Kidney tubule cell (primary cell): ENCODE measurements at places on chromosomes 16 and 17.

DNA sequence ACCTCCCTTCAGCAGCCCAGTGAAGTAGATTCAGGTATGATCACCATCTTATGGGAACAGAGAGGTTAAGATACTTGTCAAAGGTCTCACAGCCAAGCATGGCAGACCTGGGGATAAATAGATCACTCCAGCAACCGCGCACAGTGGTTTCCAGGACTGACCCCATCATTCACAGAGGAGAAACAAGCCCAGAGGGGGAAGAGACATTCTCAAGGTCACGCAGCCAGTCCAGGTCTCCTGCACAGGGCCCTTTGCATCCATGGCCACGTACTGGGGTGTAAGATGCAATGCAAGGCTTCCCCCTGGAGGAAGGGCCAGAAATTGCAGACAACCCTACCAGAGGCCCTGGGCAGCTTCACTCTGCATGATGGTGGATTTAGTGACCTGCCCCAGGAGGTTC lies 19.9 kb downstream of the TLE7 start:
- peak; percentile 20 for DNase-seq

- no peak for DNase-seq
Measured at GRCh38 chr16:77443357-77444146, 8.7 kb upstream of the ADAMTS18 start.

DNA sequence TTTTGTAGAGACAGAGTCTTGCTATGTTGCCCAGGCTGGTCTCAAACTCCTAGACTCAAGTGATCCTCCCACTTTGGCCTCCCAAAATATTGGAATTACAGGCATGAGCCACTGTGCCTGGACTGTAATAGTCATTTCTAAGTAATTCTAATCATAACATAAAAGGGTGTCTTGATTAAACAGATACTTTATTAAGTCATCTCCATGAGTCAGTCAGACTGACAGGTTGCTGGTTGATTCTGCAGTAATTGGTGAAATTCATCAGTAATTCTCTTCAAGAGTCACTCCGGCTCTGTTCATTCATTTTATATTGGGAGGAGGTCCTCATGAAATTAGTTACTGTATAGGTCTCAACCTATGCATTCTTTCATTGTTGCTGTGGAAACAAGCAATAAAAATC lies 85.6 kb downstream of the SPECC1 start:
- DNase-seq: peak; percentile 2

- DNase-seq: no peak
Measured at GRCh38 chr17:48027322-48027981, 10.1 kb downstream of the COPZ2 start.

DNA sequence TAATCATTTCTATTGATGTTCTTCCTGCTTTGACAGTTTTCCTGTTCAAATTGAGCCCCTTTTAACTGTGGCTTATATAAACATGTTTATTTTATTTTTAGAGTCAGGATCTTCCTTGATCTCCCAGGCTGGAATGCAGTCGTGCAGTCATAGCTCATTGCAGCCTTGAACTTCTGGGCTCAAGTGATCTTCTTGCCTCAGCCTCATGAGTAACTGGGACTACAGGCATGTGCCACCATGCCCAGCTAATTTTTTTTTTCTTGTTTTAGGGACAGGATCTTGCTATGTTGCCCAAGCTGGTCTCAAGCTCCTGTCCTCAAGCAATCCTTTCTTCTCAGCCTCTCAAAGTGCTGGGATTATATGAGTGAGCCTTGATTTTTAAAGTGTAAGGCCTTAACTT lies 14.7 kb downstream of the PHKB start:
- peak; percentile 48 for DNase-seq

- peak; percentile 92 for DNase-seq
Measured at GRCh38 chr17:39738983-39739884, 1.5 kb downstream of the GRB7 start.

DNA sequence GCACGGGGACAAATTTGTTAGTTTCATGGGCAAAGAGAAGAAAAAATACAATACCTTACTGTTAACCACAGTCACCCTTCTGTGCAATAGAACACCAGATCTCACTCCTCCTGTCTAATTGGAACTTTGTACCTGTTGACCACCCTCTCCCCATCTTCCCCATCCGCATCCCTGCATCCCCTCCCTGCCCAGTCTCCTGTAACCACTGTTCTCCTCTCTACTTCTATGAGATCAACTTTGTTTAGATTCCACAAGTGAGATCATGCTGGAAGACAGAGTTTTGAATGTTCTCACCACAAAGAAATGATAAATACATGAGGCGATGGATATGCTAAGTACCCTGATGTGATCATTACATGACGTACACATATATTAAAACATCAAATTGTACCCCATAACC lies 47.7 kb downstream of the CLEC16A start:
- DNase-seq: peak; percentile 54

- DNase-seq: no peak
Measured at GRCh38 chr16:6926341-6926740, 406.3 kb upstream of the RBFOX1 start.

GRCh38 chr16:50705436-50706110 lies 12.2 kb downstream of the NOD2 start:
- no peak for DNase-seq

DNA sequence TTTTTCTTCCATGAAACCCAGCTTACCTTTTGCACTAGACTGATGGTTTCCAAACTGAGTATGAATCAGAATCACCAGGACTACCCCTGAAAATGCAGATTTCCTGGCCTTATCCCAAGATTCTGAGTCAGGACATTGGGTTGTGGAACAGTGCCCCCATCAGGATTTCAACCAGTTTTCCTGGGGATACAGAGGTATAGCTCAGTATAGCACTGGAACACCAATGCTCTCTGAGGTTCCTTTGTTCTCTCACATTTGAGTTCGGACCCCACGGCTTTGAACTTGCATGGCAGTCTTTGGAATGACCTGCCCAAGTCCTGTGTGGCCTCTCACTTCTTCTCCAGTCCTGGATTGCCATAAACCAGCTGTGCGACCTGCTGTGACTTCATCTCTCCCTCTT lies 12.8 kb upstream of the CCL8 start:
- DNase-seq: peak; percentile 76

GRCh38 chr17:6569370-6570285 lies 13.3 kb upstream of the PITPNM3 start:
- DNase-seq: no peak

DNA sequence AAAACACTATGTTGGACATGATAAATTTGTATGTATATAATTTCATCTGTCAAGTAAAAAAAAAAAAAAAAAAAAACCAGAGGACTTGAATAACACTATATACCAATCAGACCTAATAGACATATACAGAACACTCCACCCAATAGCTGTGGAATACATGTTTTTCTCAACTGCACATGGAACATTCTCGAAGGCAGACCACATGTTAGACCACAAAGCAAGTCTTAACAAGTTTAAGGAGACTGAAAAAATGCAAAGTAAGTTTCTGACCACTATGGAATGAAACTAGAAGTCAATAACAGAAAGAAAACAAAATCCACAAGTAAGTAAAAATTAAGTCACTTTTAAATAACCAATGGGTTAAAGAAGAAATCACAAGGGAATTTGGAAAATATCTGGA lies 8.4 kb upstream of the CNTNAP4 start:
- DNase-seq: no peak

DNA sequence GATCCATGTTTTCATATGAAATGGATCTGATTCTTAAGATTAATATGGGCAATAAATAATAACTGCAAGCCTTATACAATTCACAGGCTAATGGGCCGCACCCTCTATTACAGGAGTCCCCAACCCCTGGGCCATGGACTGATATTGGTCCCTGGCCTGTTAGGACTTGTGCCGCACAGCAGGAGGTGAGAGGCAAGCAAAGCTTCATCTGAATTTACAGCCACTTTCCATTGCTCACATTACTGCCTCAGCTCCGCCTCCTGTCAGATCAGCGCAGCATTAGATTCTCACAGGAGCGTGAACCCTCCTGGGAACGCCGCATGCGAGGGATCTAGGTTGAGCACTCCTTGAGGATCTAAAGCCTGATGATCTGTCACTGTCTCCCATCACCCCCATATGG lies 26.8 kb downstream of the METTL16 start:
- DNase-seq: no peak

- DNase-seq: no peak
Measured at GRCh38 chr16:6091021-6091420, 993.4 kb upstream of the EEF2KMT start.

- DNase-seq: no peak
Measured at GRCh38 chr16:23485841-23486240, 24.5 kb downstream of the GGA2 start.

DNA sequence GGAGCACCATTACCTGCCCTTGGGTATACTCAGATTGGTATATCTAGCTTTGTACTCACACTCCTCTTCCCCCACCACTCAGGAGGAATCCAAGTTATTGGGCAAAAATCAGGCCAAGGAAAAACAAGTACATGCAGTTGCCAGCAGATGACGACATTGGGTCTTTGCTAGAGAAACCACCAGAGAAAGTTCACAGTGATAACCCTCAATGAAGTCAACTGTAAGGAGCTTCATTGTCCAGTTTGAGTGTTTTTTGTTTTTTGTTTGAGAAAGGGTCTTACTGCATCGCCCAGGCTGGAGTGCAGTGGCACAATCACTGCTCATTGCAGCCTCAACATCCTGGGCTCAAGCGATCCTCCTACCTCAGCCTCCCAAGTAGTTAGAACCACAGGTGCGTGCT lies 34.6 kb upstream of the TOX3 start:
- DNase-seq: no peak

DNA sequence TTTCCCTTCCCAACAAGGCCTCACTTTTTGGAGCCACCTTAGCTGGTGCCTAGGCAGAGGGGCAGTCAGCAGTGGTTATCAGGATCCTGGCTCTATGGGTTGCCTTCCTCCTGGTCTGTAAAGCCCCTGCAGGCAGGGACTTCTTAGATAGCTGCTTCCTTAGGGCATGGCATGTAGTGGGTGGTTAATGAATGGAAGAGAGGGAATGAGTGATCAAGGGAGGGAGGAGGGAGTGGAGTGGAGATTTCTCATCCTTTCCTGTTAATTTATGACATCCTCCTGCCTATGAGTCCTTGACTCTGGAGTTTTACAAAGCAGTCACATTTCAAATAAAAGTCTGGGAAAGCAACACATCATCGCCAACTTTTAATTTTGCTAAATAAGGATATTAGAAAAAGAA lies 40.7 kb downstream of the SNX20 start:
- peak; percentile 58 for DNase-seq

GRCh38 chr17:78890498-78890897 lies 12.5 kb downstream of the CEP295NL start:
- DNase-seq: no peak

DNA sequence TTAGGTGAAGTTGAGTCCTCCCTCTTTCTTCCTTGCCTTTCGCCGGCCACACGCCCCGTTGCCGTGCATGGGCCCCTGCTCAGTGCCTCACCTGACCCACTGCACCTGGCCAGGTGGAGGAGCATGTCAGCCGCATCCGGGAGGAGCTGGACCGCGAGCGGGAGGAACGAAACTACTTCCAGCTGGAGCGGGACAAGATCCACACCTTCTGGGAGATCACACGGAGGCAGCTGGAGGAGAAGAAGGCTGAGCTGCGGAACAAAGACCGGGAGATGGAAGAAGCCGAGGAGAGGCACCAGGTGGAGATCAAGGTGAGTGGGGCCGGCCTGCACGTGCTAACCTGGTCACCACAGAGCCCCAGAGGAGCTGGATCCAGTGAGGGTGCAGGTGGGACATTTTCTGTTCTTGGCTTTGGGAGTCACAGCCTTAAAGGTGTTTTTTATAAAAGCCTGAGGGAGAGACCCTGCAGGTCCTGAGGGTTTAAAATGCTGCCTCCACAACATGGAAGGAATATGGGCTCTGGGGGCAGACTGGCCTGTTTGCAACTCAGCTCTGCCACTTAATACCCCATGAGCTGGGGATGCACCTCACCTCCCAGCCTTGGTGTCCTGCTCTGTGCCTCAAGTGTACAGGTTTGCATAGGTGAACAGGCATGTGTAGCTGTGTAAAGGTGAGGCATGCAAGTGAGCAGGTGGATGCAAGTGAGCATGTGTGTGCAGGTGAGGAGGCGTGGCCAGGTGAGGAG lies 12.1 kb upstream of the DBNDD1 start:
- no peak for DNase-seq

DNA sequence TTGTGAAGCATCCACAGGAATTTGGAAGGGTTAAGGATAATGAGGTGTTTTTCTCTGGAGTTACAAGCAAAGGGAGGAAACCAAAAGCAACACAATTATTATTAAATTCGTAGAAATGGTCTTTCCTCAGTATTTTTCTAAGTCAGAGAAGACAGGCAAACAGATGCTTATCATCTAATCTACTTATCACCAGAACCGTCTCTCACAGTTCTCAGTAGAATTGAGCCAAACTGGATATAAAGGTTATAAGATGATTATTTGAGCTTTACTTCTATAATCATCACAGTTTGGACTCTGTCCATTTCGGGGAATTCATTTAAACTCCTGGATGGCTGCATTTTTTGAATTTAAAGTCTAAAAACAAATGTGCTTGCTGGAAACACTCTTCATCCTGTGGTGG lies 245.0 kb downstream of the KCNJ2 start:
- DNase-seq: no peak

GRCh38 chr17:31058976-31059375 lies 35.8 kb upstream of the NF1 start:
- DNase-seq: no peak

- peak; percentile 7 for DNase-seq
Measured at GRCh38 chr17:49156256-49156655, 23.7 kb downstream of the B4GALNT2 start.

DNA sequence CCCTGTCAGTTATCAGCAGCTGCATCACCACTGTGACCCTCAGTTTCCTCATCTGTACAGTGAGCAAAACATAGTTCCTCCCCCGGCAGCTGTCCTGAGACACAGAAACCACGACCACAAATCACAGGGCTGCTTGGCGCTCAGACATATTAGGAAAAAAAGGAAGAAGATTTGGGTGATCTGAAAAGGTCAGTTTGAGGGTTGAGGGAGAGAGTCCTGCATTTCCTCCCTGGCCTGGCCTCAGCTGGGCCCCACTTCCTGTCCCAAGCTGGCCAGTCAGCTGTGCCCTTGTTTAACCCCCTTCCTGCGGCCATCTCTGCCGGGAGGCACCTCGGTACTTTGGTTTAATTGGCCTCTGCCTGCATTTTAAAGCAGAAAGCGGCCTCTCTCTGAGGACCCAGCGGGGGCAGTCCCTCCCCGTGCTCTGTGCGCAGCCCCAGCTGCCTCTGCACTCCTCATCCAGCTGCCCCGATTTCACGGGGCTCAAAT lies 24.0 kb upstream of the CIBAR2 start:
- DNase-seq: no peak

- DNase-seq: peak; percentile 73
Measured at GRCh38 chr17:36850790-36851189, 86.5 kb upstream of the LHX1 start.

DNA sequence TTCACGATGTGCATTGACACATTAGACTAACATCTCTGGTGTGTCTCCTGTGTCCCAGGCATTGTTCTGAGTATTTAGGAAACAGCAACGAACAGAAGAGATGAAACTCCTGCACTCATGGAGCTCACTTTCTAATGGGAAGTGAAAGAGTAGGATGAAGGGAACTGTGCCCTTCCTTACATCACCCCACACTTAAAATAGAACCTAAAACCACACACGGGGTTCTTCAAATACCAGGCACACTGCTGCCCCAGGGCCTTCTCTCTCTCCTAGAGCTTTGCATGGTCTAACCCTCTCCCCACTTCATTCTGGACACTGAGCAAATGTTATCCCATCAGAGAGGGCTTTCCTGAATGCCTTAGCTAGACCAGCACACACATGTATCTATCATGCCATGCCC lies 33.7 kb downstream of the TRIM25 start:
- DNase-seq: no peak
